Naive thymus-derived CD8-positive, alpha-beta T cell (primary cell): ENCODE measurements at places on chromosomes 7 and 10.

DNA sequence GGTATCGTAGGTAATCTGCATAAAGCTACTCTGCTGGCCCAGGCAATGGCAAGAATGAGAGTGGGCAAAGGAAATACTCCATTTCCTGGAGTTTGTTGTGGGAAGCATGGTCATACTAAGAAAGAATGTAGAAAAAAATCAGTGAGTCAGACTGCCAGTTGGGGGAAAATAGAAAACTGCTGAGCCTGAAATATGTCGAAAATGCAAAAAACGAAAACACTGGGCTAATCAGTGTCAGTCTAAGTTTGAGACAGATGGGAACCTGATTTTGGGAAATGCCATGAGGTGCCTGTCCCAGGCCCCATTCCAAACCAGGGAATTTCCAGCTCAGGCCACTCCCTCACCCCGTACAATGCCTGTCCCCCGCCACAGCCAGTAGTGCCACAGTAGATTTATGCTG is 150.0 kb downstream of the ZNF33B start:
- no peak for DNase-seq

DNA sequence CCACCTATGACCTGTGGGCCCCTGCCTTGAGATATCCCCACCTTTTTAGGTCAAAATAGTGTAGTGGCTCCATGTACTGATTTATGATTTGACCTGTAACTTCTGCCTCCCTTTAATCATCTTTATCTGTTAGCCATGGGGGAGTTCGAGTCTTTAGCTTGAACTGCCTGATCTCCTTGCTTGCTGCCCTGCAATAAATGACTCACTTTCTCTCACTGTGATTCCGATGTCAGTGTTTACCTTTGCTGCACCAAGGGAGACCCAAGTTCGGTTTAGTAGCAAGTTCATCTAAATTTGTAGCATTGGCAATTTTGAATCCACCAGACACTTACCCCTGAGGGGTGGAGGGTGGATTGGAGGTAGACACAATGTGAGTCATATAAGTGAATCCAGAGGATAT is 814.6 kb upstream of the AUTS2 start:
- DNase-seq, result no peak

DNA sequence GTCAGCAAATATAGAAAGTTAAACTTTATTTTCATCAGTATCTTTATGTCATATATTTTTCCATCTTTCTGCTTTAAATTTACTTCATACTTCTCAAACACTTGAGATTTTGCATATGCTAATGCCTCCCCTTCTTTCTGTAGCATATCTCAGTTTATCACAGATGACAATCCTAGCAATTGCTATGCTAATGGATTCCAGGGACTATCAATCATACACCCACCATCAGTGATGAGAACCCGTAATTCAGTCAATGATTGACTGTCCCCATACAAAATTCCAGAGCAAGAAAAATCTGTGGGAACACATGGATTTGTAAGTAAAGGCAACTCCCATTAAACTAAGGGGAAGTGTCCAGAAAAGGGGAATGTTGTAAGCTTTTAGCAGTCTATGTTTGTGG is 432.4 kb upstream of the SEMA3D start:
- no peak for DNase-seq

DNA sequence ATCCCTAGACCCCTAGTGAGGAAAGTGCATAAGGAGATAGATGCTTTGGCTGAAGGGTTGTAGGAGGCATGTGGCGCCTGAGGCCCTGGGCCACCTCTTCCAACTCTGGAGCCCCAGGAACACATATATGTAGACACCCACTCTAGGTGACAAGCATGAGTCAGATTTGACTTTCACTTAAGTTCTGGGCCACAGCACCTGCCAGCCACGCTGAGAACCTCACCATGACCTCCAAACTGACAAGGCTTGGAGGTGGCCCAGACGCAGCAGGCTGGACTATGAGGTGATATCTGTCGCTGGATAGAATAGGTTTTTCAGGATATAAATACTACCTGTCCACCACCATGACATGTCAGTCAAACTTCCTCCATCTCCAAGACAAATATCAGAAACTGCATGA is 894.0 kb upstream of the ZNF722 start:
- DNase-seq, result no peak

GRCh38 chr7:90078921-90079320 is 75.3 kb upstream of the STEAP1 start:
- DNase-seq, result no peak
